Activated CD8-positive, alpha-beta T cell treated with anti-CD3 and anti-CD28 coated beads for 36 hours (primary cell): ENCODE measurements at places on chromosomes 13 and 19. TPM values are rescaled to one million over a fixed set of nuclear protein-coding genes. Genes with fewer than 3 reads are reported as not detected.

- peak; percentile 69 for DNase-seq
Observed at GRCh38 chr19:45798995-45799517, 6.4 kb upstream of the DMWD start.

DNA sequence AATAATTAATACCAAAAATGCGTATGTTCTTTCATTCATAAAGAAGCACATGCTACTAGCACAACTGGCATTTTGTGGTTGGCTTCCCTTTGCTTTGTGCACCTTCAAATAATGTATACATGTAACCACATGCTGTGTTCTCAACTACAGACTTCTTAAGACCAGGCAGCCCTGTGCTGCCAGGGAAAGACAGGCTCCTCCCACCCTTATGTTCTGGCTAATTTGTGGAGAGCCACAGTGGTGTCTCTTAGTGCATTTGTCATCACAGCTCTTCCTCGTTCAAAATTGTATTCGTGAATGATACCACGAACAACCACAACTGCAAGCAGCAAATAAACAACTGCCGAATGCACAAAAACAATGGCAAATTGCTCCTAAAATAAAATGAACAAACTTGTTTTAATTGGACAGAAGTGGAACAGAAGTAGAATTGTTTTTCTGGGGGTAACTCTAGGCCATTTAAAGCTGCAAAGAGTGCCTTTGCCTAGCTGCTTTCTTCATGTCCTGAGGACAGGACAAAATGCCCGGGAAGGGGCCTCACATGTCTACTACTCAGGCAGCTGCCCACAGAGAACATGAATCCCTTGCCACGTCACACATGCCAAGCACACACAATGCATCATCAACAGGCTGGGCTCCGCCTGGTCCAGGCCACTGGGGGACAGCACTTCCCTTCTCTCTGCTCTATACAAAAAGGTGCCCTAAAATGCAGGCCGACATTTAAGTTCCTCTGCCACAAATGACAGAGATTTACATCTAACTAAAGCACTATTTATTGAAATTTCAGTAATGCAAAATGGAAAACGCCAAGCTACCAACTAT, 21.7 kb downstream of the IRS2 start:
- DNase-seq = peak; percentile 61

MUC16 gene
- not detected for total RNA-seq

DEDD2 gene
- 21.7 TPM for total RNA-seq

GRCh38 chr13:90238413-90238812, 1109.1 kb upstream of the MIR17HG start:
- no peak for DNase-seq

- DNase-seq = no peak
Observed at GRCh38 chr19:4500841-4501591, 17.3 kb downstream of the PLIN4 start.

DNA sequence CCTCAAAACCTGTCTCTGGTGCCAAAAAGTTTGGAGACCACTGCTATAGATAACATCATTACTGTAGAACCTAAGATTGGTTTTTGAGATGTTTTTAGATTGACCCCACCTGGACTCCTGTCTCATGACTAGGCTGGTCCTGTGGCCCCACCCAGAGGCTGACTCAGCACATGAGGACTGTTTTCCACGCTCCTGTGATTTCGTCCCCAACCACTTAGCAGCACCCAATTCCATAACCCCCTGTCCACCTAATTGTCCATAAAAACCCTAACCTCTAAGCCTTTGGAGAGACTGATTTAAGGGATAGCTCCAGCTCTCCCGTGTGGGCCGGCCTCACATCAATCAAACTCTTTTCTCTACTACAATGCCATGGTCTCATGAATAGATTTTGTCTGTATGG, 25.6 kb upstream of the GAS6 start:
- no peak for DNase-seq

GRCh38 chr13:21033856-21034602, 27.4 kb downstream of the LATS2 start:
- no peak for DNase-seq

- DNase-seq = no peak
Observed at GRCh38 chr13:74243637-74244526, 109.7 kb upstream of the KLF12 start.

DNA sequence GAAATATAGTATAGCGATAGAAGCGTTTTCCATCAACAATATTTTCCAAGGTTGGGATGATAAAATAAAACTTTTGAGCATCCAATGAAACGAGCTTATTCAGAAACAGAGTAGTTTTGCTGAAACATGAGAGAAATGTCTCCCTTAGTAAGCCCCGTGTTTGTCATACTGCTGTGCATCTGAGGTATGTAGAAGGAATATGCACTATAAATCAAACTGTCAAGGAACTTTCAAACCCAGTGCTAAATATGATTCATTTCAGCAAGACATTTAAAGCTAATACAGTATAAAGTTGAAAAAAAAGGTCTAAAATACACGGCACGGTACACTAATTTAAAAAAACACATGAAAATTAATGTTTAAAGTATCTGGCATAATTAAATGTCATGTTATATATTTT, 546.2 kb downstream of the SLITRK5 start:
- DNase-seq = no peak

ZNF580 gene
- 24.8 TPM for total RNA-seq

GRCh38 chr19:45279587-45280192, 28.6 kb downstream of the MARK4 start:
- DNase-seq = no peak

DNA sequence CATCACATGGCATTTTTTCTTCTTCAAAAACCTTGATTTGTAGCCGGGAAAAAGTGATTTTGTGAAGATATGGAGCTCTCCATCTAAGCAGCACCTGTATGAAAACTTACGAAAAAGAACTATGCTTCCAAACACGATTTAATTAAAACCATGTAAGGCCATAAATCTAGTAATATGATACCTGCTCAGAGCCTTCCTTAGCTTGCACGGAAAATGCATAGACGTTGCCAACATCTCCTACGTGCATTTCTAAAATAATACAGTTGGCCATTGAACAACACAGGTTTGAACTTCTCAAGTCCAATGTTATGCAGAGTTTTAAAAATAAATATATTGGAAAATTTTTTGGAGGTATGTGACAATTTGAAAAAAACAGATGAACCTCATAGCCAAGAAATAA, 59.1 kb upstream of the RNF113B start:
- no peak for DNase-seq

DNA sequence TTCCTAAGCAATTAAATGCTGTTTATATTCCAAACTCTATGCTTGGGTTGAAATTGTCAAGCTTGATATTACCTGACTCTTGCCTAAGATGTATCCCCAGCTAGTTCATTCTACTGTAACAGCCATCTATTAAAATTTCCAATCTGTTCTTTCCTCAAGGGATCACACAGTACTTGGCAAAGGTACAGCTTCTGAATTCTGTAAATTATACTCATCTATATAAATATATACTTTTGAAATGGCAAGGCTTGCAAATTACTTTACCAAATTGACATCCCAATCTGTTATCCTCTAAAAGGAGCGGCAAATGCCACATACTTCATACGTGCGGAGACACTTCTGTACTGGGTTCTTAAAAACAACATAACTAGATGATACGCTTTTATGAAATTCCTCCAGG, 330.2 kb downstream of the DNAJC15 start:
- no peak for DNase-seq

DNA sequence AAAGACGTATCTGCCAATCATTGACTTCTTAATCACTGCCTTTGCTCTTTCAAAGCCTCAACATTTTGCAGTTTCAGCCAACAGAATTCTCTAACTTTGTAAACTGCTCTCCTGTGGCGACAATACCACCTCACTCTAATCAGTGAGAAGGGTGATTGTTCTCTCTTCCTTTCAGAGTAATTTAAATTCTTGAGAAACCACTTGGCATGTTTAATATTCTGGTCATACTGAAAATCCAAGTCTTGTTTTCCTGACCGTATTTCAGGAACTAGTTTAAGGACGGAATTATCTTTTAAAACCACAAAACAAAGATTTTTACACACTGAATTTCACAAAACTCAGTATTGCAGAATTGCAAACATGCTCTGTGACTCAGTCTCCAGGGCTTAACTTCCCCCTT, 5.2 kb upstream of the CDC16 start:
- DNase-seq = no peak

DNA sequence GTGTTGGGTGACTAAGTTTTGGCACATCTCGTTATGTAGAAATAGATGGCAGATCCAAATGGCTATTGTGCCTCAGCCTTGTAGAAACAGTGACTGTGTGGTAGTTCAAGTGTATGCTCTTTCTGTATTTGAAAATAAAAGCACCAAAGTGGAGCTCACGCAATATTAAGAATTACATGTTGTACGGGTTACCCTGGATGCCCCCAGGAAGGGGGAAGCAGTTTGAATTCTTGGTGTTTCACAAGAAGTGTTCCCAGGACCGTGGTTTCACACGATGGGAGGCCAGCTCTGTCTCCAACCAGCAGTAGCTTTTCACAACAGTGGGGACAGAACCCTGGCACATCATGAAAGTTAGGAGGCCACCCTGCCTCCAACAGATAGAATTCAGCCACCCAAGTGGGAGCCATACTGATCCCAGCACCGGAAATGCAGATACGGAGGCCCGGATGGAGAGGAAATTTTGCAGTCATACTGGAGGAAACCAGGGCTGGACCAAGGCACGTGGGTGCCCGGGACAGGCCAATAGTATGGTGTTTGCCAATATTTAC, 8.9 kb downstream of the FLT1 start:
- no peak for DNase-seq

GZMM gene
- total RNA-seq = 58.5 TPM

CAPS gene
- total RNA-seq = 2.8 TPM

GRCh38 chr19:8208119-8208921, 850 bp upstream of the CERS4 start:
- DNase-seq = no peak

OR4F17 gene
- total RNA-seq = not detected

DNA sequence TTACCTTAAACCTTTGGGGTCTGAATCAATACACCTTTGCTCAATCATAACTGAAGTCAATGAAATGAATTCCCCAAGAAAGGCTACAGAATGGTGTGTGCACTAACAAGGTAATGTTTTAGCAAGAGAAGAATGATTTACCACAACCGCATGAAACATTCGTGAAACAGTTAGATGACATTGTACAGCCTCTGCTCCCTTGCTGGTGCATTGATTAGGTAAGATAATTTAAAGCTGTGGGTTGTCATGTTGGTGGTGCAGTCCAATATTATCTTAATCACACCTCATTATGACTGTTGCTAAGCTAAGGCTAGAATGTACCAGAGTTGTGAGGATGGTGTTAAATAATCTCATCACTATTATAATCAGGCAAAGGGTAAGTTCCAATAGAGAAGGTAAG, 1673.2 kb upstream of the PRR20A start:
- DNase-seq = no peak

- no peak for DNase-seq
Observed at GRCh38 chr13:35005051-35005450, 63.0 kb downstream of the NBEA start.

GRCh38 chr13:30884543-30884942, 21.5 kb upstream of the MEDAG start:
- peak; percentile 19 for DNase-seq

DNA sequence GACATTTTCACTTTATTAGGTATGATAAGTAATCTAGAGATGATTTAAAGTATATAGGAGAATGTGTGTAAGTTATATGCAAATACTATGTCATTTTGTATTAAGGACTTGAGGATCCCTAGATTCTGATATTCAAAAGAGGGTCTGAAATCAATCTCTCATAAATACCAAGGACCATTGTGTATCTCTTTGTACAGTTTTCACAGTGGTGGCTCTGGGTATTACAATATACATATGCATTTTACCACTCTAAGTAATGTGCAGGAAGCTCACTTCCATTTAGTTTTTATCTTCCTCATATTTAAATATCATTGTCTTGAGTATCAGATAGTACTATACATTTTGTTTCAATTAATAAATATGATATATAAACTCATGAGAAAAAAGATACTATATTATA, 862.6 kb upstream of the PCDH20 start:
- no peak for DNase-seq

ICAM4 gene
- total RNA-seq = 0.36 TPM
